ENCODE measurements at places on chromosomes 11 and 22. TPM values are rescaled to one million over a fixed set of nuclear protein-coding genes. Genes with fewer than 3 reads are reported as not detected.

DNA sequence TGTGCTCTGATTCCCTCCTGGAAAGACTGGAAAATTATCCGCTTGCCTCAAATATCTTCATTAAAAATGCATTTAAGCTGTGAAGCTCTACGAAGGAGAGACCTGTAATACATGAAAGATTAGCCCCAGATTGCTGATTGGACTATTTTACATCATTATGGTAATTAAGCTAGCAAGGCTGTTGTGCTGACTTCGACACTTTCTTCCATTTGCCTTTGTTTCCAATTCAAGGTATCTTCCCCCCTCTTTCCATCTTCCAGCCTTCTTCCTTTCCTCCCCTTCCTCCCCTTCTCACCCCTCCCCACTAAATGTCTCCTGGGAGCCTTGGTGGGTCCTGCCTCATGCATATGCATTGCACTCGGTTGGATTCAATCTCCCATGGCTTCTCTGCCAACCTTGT lies 710.8 kb downstream of the OPCML start:
- DNase-seq: no peak

DNA sequence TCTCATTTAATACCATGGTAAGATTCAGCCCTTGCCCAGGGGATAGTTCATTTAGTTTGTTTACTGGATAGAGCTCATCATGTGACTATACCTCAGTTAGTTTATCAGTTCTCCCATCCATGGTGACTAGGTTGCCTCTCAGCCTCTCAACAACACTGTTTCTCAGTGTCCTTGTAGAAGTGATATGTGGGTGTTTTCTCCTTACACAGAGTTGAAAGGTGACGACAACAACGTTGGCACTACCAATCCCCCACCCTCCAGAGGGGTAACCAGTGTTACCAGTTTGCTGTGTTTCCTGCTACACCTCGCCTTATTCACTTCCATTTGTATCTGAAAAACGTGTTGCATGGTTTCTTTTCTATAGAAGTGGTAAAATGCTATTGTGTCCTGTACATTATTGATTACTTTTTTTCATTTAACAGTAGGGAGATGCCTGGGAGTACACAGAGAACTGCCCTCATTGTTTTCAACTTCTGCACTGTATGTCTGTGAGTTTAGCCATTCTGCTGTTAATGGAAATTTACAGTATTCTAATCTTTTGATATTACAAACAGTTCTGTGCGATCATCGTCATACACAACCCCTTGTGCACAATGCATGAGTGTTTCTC lies 11.6 kb downstream of the NEAT1 start:
- DNase-seq: no peak

- DNase-seq: no peak
Measured at GRCh38 chr22:33917744-33918406, 2.4 kb downstream of the LARGE1 start.

DNA sequence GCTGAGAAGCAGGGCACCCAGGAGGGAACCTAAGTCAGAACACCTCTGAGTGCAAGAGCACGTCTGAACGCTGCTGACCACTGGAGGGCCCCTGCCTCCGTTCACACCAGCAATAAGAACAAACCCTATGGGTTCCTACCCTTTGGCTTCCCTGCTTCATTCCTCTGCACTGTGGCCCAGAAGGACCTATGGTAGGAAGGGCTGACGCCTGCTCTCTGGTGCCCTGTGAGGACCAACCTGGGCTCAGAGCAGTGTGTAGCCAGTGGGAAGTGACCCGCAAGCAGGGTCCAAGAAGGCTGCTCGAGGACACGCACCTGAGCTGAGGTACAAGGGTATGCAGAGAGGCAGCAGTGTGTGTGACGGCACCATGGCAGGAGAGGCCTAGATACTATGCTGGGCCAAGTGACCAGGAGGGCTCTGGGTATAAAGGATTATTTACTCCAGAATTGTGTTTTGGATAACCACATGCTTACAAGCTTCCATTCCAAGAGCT lies 68.8 kb upstream of the CLTCL1 start:
- DNase-seq: no peak

Gene ANGPTL5
- polyA plus RNA-seq: not detected

- peak; percentile 89 for DNase-seq
Measured at GRCh38 chr11:117179048-117179999, 781 bp downstream of the SIDT2 start.

- no peak for DNase-seq
Measured at GRCh38 chr11:65972116-65972515, 10.6 kb downstream of the SART1 start.

Gene MIF
- polyA plus RNA-seq: 1,211 TPM

- no peak for DNase-seq
Measured at GRCh38 chr11:96664110-96664509, 274.3 kb downstream of the JRKL start.

GRCh38 chr11:77276271-77276670 lies 25.2 kb downstream of the GDPD4 start:
- DNase-seq: no peak

Gene WNT7B
- 2.4 TPM for polyA plus RNA-seq

Gene TMEM121B
- polyA plus RNA-seq: 0.19 TPM

- no peak for DNase-seq
Measured at GRCh38 chr22:45131749-45132148, 32.0 kb upstream of the NUP50 start.

Gene C22orf31
- not detected for polyA plus RNA-seq
